ENCODE measurements at places on chromosomes 11 and 22. TPM values are rescaled to one million over a fixed set of nuclear protein-coding genes. Genes with fewer than 3 reads are reported as not detected.
A peak's percentile ranks its signal among the peaks of the same experiment; 100 is the strongest.

The MAP6 gene
- total RNA-seq, result 1.1 TPM

The APOA1 gene
- total RNA-seq, result not detected

- DNase-seq, result no peak
Observed at GRCh38 chr22:19970479-19971275, 29.1 kb upstream of the TXNRD2 start.

The IGSF22 gene
- total RNA-seq, result 0.06 TPM

DNA sequence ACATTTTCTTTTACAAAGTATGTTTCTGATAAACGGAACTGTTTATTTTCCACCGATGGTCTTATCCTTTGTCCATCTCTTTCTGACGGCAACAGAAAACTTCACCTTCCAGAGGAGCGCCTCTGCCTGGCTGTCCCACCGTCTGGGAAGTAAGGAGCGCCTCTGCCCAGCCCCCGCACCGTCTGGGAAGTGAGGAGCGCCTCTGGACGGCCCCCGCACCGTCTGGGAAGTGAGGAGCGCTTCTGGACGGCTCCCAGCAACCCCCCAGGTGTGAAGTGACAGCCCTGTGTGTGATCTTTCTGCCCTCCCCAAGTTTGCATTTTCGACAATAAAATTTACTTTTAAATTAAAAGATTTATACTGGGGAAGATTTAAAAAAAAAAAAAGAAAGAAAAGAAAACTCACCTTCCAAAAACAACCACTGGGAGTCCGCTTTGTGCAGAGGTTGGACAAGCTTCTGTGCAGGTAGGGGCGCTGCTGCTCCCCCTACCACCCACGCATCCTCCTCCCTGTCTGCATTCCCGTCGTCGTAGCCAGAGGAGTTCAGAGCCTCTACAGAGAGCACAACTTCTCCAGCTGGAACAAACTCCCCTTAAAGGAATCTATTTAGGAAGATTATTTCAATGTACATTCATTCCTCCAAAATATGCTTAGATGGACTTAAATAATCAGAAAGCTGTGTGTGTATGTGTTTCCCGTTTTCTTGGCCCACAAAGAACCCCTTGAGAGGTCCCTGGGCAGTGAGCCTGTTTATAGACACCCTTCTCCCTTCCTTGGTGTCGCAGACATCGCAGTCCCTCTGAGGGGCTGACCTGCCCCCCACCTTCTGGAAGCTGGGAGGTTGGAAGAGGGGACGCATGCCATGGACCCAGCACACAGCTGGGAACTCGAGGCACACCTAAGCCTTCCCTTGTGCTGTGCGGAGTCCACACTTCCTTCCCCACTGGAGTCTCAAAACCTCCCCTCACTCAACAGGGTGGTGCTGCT is 849 bp upstream of the APOBEC3B start:
- DNase-seq, result no peak

GRCh38 chr11:78798663-78799062 is 224.0 kb upstream of the NARS2 start:
- DNase-seq, result no peak

The HIPK3 gene
- 26.9 TPM for total RNA-seq

- no peak for DNase-seq
Observed at GRCh38 chr11:58844361-58845005, at the start of gene GLYATL2. Gene GLYATL2, minus strand, starts transcription at chr11:58844704. Its CDS starts 5,092 bp downstream, at chr11:58839612.

- DNase-seq, result no peak
Observed at GRCh38 chr11:118290923-118291322, 13.6 kb upstream of the CD3E start.

GRCh38 chr22:36470994-36471331 is 10.5 kb downstream of the TXN2 start:
- DNase-seq, result no peak

GRCh38 chr22:40593460-40594273 is 42.9 kb downstream of the MRTFA start:
- DNase-seq, result no peak

GRCh38 chr22:46113910-46114517 is 36.3 kb upstream of the PPARA start:
- no peak for DNase-seq

The SGSM1 gene
- not detected for total RNA-seq

DNA sequence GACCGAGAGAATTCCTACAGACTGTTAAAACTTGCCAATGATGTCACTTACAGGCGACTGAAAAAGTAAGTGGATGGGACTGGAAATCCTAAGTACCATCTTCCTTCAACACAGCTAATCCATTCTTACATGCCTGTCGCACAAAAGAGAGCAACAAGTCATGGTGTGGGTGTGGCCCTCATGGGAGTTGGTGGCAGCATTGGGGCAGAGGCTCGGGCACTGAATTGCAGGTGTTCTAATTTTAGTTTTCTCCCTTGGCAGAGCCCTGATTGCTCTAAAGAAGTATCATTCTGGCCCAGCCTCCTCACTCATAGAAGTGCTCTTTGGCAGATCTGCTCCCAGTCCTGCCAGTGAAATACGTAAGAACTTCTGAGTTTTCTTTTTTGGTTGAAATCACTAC is 4.6 kb downstream of the IGHMBP2 start:
- no peak for DNase-seq

The DCHS1 gene
- 1.8 TPM for total RNA-seq

- peak; percentile 6 for DNase-seq
Observed at GRCh38 chr22:45579306-45579705, 76.6 kb downstream of the FBLN1 start.

The ARHGAP42 gene
- total RNA-seq, result 14.4 TPM

GRCh38 chr11:78403781-78404180 is 13.8 kb downstream of the GAB2 start:
- DNase-seq, result no peak

All from epithelial cell of proximal tubule (primary cell).